NCI-H1105 (cell line): ENCODE measurements at places on chromosomes 4 and X.
A peak's percentile ranks its signal among the peaks of the same experiment; 100 is the strongest.

GRCh38 chr4:101141230-101141629 is 206.1 kb downstream of the PPP3CA start:
- DNase-seq = no peak

GRCh38 chr4:41538017-41538733 is at the start of gene LIMCH1:
Gene LIMCH1 (plus strand): TSS chr4:41538157. CDS start chr4:41605996, 67,839 bp downstream.
- DNase-seq = no peak

GRCh38 chr4:95293014-95293413 is 255.8 kb downstream of the UNC5C start:
- DNase-seq = no peak

DNA sequence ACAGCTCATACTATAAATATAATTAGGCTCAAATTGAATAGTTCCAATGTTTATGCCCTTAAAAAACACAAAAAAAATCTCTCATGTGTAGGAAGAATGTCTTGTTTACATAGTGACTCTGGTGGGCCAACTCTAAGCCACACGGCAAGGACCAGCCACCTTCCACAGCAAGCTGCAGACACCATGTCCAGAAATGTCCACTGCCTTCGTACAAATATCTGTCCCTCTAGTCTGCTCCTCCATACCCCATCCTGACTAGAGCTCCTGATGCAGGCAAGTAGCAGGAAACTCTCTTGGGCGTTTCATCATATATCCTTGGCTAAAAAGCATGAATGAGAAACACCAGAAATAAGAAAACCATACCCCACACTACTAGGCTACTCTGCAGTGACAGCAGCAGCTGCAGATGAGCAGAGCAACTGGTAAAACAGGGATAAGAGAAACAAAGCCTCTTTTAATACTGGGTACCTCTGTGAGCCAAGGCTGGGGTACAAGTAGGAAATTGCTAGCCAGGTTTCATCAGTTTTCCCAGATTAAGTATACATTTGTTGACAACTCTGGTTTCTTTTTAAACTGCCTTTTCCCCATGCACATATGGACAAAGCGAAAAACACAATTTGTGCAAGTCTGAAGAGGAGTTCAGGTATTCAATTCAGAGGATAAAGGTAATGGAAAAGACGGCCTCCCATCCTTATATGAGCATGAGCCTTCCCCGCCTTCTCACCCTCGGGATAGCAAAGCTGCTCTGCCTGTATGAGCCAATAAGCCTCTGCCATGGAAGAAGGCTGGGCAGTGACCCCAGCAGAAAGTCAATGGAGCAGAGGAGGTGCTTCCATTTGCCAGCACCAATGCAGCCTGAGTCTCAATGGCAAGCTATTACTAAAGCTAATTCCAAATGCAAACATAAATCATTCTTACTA is 245.4 kb downstream of the DCLK2 start:
- no peak for DNase-seq

GRCh38 chr4:38284294-38285030 is 324.3 kb downstream of the PTTG2 start:
- no peak for DNase-seq

GRCh38 chrX:39299615-39300014 is 498.4 kb downstream of the MID1IP1 start:
- DNase-seq = no peak

DNA sequence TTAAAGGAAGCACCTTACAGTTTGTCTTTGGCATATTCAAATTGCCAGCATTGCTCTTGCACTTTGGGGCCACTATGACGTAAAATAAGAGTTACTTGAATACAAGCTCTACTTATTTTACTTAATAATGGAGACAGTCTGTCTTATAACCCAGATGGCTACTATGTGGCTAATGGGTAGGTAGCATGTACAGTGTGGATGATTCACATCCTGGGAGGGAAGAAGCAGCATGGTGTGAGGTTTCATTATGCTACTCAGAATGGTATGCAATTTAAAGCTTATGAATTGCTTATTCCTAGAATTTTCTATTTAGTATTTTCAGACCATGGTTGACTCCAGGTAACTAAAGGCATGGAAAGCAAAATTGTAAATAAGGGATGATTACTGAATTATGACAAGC is 761.8 kb upstream of the ATOH1 start:
- DNase-seq = no peak

DNA sequence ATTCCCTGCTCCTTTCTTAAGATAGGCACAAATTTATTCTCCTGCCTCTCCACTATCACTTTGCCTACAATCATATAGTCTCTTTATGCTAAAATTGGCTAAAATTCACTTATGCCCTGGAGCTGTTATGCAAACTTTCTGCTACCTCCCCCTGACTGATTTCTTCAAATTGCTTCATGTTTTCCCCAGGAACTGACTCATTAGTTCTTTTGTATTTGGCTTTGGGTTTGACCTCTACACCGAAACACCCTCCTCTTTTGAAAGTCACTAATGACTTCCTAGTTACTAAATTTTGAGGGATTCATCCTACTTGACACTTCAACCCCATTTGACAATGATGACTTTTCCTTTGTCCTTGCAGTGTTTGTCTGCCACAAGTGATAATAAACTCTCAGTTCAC is 222.6 kb downstream of the NDST4 start:
- no peak for DNase-seq

DNA sequence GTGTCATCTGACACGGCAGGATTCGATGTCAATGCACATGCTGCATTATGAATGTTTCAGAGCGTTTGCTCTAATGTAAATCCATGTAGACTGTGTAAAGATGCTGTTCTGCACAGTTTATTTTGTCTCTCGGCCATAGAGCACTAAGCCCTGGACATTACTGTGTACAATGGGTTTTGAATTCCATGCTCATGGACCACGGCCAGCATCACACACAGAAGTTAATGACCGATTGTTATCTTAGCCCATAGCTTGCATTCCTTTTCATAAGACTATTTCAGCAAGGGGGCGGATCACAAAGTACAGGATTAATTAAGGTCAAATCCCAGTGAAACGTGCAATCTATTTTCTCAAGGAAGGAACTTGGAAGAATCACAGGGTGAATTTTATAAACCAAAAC is 286.1 kb upstream of the TENM3 start:
- DNase-seq = no peak

DNA sequence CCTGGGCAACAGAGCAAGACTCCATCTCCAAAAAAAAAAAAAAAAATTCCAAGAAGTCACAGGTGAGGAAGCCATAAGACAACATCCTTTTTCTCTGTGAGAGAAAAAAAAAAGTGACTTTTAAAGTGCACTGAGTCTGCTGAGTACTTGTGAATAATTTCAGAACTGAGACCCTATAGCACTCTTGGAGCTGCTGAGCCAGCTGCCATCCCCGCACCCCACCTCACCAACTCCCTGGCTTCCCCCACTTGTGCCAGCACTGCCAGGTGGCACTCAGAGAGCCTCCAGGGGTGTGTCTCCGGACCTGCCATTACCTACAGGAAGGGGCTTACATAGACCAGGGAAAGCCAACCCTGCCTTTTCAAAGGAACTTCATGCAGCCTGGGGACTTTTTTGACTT is 39.2 kb upstream of the HS3ST1 start:
- peak; percentile 32 for DNase-seq

GRCh38 chr4:149056615-149057014 is 614.4 kb upstream of the NR3C2 start:
- DNase-seq = no peak

DNA sequence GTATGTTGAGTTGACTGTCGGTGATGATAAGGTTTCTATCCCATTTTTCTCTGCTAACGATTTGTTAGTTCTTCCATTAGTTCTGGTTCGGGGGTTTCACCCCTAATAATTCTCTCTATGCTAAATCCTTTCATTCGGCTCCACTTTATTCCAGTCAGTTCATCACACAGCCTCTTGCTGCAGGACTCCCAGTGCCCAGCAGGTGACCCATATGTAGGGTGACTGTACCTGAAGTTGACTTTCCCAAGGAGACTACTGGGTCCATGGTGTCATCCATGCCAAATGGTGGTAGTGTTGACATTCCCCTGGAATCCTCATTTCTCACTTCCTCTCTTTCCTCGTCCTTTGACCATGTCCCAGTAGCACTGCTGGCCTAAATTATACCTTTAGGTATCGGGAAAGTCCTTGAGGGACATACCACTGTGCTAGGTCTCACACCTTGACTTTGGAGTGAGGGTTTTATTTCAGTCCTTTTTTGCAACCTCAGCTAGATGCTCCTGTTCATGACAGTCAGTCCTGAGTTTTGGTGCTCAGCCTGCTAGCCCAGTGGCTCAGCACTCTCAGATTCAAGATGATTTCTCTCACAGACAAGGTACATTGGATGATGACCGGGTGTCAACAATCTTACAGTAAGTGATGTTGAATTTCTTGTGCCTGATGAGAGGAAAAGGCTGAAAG is 105.1 kb upstream of the ARHGAP24 start:
- DNase-seq = no peak

- no peak for DNase-seq
Observed at GRCh38 chrX:43474321-43474720, 181.8 kb upstream of the MAOA start.

DNA sequence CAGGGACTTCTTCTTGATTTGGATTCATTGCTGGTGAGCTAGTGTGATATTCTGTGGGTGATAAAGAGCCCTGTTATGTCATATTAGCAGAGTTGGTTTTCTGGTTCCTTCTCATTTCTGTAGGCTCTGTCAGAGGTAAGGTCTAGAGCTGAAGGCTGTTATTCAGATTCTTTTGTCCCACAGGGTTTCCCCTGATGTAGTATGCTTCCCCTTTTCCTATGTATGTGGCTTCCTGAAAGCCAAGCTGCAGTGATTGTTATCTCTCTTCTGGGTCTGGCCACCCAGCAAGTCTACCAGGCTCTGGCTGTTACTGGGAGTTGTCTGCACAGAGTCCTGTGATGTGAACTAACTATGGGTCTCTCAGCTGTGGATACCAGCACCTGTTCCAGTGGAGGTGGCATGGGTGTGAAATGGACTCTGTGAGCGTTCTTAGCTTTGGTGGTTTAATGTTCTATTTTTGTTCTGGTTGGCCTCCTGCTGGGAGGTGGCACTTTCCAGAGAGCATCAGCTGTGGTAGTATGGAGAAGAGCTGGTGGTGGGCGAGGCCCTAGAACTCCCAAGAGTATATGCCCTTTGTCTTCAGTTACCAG is 373.7 kb downstream of the AR start:
- no peak for DNase-seq

- DNase-seq = no peak
Observed at GRCh38 chr4:185599553-185600243, 64.4 kb upstream of the PDLIM3 start.

DNA sequence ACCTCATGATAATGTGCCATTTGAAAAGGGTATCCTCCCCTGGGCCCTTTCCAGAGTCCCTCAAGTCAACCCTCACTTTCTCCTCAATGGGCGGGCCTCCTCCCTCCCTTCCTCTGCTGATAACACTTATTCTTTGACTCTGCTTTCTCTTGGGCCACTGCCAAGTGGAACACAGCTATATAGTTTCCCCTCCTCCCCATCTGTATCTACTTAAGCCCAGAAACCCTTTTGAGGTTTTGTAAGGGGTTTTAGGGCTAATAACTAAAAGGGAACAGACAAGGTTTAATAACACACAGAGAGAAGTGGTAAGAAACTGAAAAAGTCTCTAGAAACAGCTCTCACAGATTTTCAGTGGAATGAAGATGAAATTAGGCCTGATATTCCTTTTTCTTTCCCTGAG is 116.7 kb downstream of the GPC3 start:
- DNase-seq = no peak

- no peak for DNase-seq
Observed at GRCh38 chr4:81638698-81639097, 167.0 kb upstream of the RASGEF1B start.

- no peak for DNase-seq
Observed at GRCh38 chr4:11436084-11436483, 7.4 kb upstream of the HS3ST1 start.

DNA sequence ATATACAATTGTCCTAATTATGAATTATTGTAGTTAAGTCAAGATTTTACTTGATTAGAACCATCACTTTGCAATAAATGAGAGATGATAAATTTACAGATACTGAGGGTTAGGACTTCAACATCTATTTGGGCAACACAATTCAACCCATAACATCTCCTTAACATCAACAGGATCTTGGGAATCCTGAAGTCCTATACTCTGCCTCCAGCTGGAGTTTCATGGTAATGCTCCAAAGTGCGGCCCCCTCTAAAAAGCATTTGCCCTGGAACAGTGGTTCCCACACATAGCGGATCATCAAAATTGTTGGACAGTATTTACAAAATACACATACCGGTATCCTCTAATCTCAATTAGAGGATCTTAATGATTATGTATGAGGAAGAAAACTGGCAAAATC is 618.6 kb downstream of the CENPC start:
- DNase-seq = no peak

- no peak for DNase-seq
Observed at GRCh38 chr4:155062948-155063347, 145.5 kb upstream of the NPY2R start.

- no peak for DNase-seq
Observed at GRCh38 chr4:173943547-173943946, 339.9 kb downstream of the FBXO8 start.

DNA sequence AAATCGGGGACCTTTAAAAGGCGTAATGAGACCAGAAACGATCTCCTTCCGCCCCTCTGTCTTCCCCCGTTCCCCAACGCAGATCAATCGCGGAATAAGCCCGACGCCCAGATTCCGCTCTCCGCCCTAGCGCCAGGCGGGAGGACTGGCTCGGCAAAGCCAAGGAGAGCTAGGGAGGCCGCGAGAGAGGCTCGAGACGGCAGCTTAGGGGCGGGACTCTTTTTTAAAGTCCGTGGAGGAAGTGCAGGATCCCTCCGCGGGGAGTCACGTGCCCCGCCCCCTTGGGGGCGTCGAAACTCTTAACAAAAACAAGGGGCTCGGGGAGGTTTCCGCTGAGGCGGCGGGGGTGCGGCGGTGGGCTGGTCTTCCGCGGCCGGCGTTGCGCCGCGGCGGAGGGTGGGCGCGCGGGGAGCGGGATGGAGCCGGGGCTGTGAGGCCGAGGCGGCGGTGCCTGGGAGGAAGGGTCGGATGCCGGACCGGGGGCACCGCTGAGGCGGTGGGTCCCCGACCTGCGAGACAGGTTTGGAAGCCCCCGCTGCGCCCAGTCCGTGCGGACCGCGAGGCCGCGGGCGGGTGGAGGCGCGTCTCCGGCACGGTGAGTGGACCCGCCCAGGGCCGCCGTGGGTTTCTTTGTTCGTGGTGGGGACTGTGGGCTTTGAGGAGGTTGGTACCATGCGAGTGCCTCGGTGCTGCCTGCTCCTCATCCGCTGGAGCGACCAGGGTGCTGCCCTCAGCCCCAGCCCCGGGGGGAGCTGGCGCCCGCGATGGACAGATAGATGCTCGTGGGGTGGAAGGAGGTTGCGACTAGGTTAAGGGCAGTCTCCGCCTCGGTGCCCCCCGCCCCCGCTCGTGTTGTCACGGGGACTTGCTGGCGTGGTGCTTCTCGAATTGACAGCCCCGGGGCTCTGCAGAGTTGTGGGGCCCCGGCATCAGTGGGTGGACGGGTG is at the start of gene CCNG2:
TSS of gene CCNG2 (plus strand) at position 296 of the 947 bp plus-strand sequence. CDS start 1,326 bp downstream, outside the sequence.
- peak; percentile 89 for DNase-seq

DNA sequence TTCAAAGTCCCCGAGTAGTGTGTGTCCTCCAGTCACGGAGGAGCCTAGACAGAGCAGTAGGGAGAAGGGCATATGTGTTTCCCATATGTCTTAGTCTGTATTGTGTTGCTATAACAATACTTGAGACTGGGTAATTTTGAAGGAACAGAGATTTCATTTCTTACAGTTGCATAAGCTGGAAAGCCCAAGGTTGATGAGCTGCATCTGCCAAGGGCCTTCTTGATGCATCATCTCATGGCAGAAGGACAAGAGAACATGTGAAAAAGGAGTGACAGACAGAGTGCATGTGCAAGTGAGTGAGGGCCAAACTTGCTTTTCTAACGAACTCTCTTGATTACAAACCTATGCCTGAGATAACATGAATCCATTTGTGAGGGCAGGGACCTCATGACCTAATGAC is 243.4 kb downstream of the ARHGAP10 start:
- DNase-seq = no peak
